Renal cortical epithelial cell (primary cell): ENCODE measurements at places on chromosomes 2 and 18. TPM values are rescaled to one million over a fixed set of nuclear protein-coding genes. Genes with fewer than 3 reads are reported as not detected.

Gene ARHGEF4
- 0.35 and 0.40 TPM in 2 replicates for total RNA-seq

Gene RNF152
- total RNA-seq: 0.70 and 3.3 TPM in 2 replicates

Gene ERMN
- not detected in 2 replicates for total RNA-seq

Gene SPR
- 51.7 and 62.2 TPM in 2 replicates for total RNA-seq

Gene LONRF2
- 0.17 and 0.35 TPM in 2 replicates for total RNA-seq

Gene MC4R
- total RNA-seq: not detected in 2 replicates

Gene DLGAP1
- total RNA-seq: 1.7 and 7.2 TPM in 2 replicates

Gene CDK15
- 0.55 and 4.5 TPM in 2 replicates for total RNA-seq

Gene SULT1C2
- 4.7 and 13.1 TPM in 2 replicates for total RNA-seq

- DNase-seq: no peak
Observed at GRCh38 chr2:76612764-76613163, 902.0 kb upstream of the GCFC2 start.

- no peak for DNase-seq
Observed at GRCh38 chr2:178908810-178909209, 101.6 kb upstream of the TTN start.

GRCh38 chr18:59917422-59917821 lies 17.6 kb downstream of the PMAIP1 start:
- peak; percentile 84 for DNase-seq

DNA sequence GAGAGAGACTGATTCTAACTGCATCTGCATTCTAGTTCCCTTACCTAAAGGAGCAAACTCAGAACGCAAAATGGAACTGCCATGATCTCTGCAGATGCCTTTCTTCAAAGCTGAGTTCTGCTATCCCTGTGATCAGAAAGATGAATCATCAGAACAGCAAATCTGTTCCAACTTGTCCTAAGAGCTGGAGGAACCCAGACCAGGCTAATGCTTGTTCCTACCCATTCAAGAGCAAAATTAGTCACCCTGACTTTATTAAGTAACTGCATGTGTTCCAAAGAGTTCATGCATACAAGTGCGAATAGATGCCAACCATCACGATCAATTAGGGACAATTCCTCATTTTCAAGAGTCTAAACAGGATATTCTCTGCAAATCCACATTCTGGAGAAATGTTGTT lies 46.5 kb downstream of the MBP start:
- peak; percentile 86 for DNase-seq

GRCh38 chr2:217060516-217060915 lies 200.7 kb upstream of the TNP1 start:
- no peak for DNase-seq

- DNase-seq: no peak
Observed at GRCh38 chr2:48605482-48606175, 12.0 kb upstream of the GTF2A1L start.

DNA sequence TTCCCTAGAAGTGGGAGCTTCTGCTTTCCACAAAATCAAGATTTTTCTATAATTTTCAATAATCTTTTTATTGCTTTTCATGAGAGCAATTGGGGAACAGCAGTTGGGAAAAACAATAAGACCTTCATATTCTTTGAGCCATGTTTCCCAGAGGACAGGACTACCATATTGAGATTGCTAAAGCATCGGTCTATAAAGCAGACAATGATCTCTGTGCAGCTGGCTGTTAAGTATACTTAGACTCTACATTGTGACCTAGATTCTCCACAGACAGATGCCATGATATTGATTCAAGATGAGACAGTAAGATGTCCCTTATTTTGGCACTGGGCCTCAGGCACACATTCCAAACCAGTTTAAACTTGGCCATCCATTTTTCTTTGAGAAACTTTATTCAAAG lies 1178.7 kb downstream of the SUCLG1 start:
- DNase-seq: no peak

- no peak for DNase-seq
Observed at GRCh38 chr18:23916338-23916737, 98.2 kb upstream of the TTC39C start.

DNA sequence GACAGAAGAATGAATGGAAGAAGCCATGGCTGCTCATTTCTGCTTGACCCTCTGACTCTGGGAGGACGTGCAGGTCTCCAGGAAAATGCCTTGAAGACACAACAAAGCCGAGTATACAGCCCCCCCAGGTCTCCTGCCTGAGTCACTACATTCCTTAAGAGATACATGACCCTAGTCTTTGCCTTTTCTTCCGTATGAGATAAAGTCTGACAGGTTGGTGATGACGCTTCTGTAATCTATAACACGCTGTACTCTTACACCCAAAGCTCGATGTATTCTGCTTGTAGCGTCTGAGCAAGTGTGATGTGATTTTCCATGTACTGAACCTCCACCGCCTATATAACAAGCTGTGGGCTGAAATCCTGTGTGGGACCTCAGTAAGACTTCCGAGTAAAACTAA lies 77.3 kb downstream of the KCTD1 start:
- no peak for DNase-seq

GRCh38 chr18:52340406-52341102 lies 557 bp downstream of the DCC start:
- no peak for DNase-seq

GRCh38 chr2:47249157-47249900 lies 94.2 kb upstream of the STPG4 start:
- no peak for DNase-seq

DNA sequence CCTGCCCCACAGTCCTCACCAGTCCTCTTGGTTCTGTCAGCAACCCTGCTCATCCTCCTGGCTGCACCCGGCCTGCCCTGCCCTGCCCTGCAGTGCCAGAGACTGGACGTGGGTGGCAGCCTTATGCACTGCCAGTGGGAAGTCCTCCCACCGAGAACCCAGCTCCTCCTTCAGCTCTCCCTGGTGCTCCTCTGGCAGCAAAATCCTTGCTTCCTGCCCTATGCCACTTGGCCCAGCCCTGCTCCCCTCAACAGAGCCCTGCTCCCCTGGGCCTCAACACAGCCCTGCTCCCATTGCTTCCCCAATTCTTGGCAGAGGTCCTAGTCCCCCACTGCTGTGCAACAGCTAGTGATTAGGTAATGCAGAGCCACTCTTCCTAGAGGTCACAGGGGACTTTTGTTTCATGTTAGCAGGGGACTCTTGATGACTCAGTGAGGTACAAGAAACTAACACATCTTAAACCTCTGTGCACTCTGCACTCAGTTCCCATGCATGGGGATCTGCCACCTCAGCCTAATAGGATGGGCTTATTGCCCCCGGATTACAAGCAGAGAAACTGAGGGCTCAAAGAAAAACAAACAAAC lies 58.0 kb upstream of the EDAR start:
- DNase-seq: no peak

DNA sequence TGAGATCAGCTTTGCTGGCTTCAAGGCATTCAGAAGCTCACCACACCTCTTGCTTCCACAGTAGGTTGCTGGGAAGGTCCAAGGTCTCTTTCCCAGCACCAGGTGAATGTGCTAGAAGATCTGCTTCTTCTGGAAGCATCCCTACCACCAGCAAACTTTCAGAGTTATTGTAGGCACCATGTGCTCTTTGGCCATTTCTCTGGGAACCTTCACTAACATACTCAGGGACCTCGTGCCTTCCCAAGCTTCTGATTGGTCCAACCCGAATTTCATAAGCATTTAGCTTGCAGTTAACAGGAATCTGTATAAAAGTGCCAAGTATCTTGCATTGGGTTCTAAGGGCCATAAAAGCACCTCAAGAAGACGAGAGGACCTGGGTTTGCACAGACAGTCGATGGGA lies 86.5 kb upstream of the ARL4C start:
- DNase-seq: no peak

DNA sequence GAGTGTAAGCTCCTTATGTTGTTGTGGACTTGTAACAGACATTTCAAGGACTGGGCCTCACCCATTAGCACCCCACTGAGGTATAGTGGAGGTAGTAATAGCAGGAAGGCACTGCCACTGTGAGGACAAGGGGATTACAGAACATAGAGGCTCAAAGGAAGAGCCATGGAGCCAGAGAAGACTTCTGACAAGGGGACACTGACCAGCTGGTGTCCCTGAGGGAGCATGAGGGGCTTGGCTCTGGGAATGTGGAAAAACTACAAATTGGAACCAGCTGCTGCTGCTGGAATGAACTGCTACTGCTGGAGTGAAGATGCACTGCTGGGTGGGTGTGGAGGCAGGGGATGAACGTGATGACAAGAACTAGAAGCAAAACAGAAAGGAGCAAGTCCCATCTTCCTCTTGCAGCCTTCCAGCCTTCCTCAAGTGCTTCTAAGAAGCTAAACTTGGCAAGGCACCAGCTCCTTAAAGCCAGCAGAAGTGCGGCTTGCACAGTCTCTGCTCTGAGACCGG lies 167.3 kb upstream of the NOSTRIN start:
- DNase-seq: no peak

DNA sequence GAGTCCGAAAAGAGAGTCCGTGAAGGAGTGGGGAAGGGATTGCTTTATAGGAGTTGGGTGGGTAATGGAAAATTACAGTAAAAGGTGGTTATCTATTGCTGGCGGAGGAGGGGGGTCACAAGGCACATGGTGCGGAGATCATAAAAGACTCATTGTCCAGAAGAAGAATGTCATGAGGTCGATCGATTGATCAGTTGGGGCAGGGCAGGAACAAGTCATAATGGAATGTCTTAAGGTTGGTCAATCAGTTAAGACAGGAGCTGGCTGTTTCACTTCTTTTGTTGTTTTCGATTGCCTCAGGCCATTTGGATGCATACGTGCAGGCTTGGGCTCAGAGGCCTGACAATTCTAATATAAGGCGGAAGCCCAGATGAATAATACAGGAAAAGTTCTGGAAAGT lies 473.0 kb upstream of the TNP1 start:
- DNase-seq: no peak

DNA sequence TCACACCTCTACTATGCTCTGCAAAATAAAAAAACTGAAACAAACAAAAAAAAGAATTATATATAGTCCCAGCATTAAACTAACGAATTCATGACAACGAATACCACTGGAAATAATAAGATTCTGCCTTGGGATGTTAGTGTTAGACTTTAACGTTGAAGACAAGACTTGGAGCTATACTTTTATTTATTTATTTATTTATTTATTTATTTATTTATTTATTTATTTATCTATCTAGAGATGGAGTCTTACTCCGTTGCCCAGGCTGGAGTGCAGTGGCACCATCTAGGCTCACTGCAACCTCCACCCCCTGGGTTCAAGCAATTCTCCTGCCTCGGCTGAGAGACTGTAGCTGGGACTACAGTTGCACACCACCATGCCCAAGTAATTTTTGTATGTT lies 27.2 kb upstream of the PAPOLG start:
- DNase-seq: no peak

- no peak for DNase-seq
Observed at GRCh38 chr2:218865396-218865795, 5.8 kb downstream of the WNT6 start.
